ENCODE measurements at places on chromosomes 2 and 18.

GRCh38 chr2:174004905-174005605 is 39.9 kb upstream of the SP3 start:
- no peak for DNase-seq

GRCh38 chr2:64695721-64696261 is 42.1 kb upstream of the SERTAD2 start:
- DNase-seq, result no peak

GRCh38 chr18:35460736-35461161 is 37.0 kb downstream of the INO80C start:
- DNase-seq, result no peak

DNA sequence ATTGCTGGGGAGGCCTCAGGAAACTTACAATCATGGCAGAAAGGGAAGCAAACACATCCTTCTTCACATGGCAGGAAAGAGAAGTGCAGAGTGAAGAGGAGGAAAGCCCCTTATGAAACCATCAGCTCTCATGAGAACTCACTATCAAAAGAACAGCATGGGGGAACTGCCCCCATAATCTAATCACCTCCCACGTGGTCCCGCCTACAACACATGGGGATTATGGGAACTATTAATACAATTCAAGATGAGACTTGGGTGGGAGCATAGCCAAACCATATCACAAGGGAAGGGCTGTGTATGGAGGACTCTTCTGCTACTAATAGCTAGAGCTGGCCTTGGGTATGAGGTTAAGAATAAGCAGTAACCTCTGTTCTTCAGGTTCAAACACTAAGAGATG is 8.8 kb upstream of the SETBP1 start:
- no peak for DNase-seq

DNA sequence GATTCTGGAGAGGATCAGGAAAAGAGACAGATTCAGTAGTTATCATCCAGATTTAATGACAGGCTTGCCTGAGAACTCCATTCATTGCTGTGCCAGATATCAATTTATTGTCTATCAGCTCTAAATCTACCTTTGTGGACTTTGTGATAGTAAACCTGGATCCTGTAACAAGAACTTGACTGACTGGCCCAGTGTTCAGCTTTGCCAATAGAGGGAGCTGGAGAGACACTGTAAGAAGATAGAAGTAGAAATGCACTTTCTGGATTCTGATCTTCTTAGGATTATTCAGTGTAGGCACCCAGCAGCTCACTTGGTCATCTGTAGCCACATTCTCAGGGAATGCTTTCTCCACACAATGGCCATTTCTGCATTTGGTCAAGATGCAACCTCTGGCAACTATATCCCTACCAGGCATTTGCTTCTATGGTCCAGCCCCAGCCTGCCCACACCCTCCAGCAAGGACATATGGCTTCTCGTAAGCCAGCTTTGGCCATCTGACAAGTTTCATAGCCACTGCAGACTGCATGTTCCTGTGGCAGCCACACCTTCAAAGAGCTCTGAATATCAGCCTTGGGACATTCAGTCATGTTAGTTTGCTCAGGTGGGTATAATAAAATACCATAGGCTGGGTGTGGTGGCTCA is 6.1 kb upstream of the SERPINB8 start:
- peak; percentile 65 for DNase-seq

- no peak for DNase-seq
Measured at GRCh38 chr2:54409752-54410151, 46.4 kb upstream of the SPTBN1 start.

GRCh38 chr2:104932243-104932642 is 78.3 kb downstream of the POU3F3 start:
- DNase-seq, result no peak

- peak; percentile 35 for DNase-seq
Measured at GRCh38 chr2:45258311-45258710, 249.1 kb upstream of the SIX2 start.

DNA sequence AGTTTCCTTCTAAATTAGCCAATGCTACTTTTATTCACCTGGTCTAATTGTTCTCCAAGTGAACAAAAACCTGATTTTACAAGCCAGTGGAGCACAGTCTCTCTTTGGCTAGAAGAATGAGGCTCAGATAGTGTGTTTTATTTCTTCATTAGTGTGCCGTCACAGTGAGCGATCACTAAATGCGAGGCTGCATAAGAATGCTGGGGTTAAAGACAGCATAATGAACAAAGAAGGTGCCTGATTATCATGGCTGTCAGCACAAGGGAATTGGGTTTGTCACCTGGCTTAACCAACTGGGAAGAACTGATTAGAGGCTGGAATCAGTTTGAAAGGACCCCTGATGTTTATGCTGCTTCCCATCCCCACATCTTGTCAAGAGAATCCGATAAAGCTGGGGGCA is 76.4 kb downstream of the EPHA4 start:
- peak; percentile 83 for DNase-seq

- DNase-seq, result no peak
Measured at GRCh38 chr18:62728254-62728653, 12.9 kb downstream of the PHLPP1 start.

- no peak for DNase-seq
Measured at GRCh38 chr2:187442378-187442777, 5.7 kb downstream of the CALCRL start.

DNA sequence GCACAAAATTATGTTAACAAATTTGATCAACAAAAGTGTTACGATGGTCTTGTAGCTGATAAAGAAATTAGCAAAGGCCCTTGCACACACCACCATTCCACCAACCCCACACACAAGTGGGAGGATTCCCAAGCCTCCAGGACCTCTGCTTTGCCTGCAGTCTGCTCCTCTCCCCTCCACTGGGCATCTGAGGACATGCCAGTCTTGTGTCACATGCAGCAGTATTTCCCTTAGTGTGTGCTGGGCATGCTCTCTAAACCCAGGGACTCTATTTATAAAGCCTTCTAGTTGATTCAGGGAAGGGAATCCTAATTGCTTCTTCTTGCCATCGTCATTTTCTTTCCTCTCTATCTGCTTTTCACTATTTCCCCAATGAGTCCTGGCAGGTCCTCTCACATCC is 53.3 kb downstream of the KCTD18 start:
- DNase-seq, result no peak

DNA sequence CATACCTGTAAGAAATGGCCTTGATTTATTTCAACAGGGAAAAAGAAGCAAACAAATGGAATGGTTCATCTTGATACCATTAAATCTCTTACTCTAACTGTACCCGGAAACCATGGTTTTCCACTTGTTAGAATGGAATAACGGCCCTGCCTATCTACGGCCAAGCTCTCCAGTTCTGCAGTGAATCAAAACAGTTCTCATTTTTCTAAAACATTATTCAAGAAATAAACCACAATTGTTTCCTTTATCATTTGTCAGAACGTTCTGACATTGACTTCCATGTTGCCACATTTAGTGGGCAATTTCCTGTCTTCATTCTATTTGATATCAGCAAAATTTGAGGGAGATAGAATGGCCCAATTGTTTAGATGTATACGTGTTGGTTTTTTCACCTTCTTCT is 118.8 kb upstream of the CDH19 start:
- no peak for DNase-seq

- DNase-seq, result no peak
Measured at GRCh38 chr2:230976671-230977171, 19.2 kb upstream of the SPATA3 start.

DNA sequence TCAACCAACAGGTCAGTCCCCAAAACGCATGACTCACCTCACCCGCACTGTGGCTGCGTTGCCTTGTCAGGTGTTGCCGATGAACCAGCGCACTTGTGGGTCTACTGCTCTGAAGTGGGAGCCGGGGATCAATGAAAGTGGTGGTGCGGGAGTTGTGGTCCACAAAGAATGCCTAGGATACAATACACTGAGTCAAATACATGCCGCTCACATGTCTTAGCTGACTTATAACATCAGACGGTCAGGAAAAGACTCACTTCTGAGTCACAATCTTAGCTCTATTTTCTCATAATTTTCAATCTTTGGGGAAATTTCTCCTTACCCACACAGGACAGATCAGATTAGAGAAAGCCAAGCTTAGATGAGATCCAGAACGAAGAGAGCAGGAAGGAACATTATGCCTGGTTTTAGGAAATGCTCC is 107.1 kb upstream of the STK17B start:
- no peak for DNase-seq

- no peak for DNase-seq
Measured at GRCh38 chr2:203811491-203812221, 55.9 kb upstream of the CTLA4 start.

DNA sequence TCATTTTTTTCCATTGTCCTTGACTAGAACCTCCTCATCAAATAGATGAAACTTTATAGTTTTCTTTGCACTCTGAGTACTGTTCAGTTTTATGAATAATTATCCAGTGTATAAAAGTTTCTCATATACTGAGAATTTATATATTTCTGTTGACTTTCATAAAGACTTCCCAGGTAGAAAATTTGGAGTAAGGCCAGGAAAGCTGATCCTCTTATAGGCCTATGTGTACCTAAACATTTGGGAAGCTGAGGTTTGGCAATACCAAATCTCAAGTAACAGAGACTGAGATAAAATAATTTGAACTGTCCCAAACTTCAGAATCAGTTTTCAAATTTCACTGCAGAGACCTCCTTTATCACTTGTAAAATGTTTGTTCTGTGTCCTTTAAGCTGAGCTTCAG is 43.4 kb downstream of the CCDC102B start:
- no peak for DNase-seq

GRCh38 chr2:230411570-230412370 is 4.2 kb upstream of the SP100 start:
- DNase-seq, result peak; percentile 66

DNA sequence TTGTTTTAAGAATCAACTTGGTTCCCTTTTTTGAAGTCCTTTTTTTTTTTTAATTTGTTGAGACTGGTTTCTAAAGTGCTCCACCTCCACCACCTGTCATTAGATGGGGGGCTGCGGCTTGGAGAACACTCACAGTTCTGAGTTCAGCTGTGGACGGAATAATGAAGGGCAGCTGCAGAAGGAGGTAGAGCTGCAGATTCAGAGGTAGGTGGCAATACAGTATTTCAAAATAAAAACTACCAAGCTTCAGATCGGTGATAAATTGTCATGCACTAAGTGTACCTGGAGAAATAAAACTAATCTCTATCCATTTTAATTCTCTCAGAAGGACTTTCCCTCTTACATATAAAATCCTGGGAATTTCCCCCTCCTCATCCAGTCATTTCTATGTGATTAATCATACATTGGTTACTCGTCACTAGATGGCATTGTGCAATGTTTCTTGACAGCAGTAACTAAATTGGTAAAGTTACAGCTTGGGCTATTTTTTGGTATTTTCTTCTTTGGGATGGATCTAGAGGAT is 81.1 kb upstream of the SLC39A10 start:
- peak; percentile 16 for DNase-seq

GRCh38 chr2:28745876-28746275 is 5.8 kb upstream of the PPP1CB start:
- no peak for DNase-seq

DNA sequence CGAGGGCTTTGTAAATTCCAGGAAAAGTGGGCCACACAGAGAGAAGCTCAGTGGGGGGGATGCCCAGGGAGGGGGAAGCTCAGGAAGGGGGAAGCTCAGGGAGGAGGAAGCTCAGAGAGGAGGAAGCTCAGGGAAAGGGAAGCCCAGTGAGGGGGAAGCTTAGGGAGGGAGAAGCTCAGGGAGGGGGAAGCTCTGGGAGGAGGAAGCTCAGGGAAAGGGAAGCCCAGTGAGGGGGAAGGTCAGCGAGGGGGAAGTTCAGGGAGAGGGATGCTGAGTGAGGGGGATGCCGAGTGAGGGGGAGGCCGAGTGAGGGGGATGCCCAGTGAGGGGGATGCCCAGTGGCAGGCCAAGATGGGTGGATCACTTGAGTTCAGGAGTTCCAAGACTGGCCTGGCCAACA is 821 bp upstream of the CHRNG start:
- DNase-seq, result no peak

DNA sequence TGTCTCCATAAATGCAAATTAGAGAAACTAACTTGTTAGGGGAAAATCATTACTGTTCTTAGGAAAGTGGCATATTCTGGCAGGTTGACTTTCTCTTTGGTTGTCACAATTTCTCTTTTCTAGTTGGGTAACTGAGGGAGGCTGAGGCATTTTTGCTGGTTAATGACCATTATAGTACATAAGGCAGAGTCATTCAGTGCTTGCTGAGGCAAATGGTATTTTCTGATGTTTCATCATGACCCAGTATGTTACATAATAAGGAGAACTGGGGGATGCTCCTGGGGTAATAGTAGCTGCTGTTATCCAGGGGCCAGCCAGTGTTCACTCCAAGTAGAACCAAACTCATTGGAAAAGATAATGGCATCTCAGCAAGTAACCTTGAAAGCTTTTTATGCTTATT is 62.3 kb downstream of the ITGA6 start:
- no peak for DNase-seq

GRCh38 chr2:73122536-73122935 is 9.8 kb upstream of the RAB11FIP5 start:
- DNase-seq, result no peak

DNA sequence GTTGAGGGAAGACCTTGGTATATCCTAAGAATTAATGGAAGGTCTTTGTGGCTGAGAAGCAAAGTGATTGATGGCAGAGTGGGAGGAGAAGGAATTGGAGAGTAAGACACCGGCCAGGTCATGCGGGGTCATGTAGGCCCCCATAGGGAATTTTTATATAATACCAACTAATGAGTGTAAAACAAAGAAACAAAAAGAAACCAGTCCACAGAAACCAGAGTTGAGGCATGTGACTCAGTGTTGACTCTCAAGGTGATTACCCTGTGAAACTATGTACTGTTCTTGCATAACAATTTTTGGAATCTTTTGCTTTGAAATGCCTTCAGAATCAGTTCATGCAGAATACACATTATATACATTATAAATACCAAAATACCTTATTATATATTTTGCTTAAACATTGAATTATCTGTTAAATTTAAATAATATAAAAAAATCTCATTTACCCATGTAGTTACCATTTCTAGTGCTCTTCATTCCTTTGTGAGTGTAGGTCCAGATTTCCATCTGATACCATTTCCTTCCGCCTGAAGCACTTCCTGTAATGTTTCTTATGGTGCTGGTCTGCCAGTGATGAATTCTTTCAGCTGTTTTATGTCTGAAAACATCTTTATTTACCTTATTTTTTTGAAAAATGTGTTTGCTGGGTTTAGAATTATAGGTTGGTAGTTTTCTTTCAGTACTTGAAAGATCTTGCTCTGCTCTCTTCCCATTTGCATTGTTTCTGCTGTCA is 8.6 kb downstream of the CLIP4 start:
- DNase-seq, result no peak

GRCh38 chr2:222710736-222711135 is 39.3 kb downstream of the MOGAT1 start:
- no peak for DNase-seq

- DNase-seq, result no peak
Measured at GRCh38 chr2:29014811-29015421, 33.8 kb downstream of the TOGARAM2 start.

- DNase-seq, result no peak
Measured at GRCh38 chr2:15364561-15364960, 196.6 kb downstream of the NBAS start.

- peak; percentile 48 for DNase-seq
Measured at GRCh38 chr2:46812361-46813019, 103.1 kb downstream of the MCFD2 start.

Measured in neural progenitor cell (in vitro differentiated cells).